Fibroblast of lung (primary cell): ENCODE measurements at places on chromosomes 6 and 20.
A peak's percentile ranks its signal among the peaks of the same experiment; 100 is the strongest.

DNA sequence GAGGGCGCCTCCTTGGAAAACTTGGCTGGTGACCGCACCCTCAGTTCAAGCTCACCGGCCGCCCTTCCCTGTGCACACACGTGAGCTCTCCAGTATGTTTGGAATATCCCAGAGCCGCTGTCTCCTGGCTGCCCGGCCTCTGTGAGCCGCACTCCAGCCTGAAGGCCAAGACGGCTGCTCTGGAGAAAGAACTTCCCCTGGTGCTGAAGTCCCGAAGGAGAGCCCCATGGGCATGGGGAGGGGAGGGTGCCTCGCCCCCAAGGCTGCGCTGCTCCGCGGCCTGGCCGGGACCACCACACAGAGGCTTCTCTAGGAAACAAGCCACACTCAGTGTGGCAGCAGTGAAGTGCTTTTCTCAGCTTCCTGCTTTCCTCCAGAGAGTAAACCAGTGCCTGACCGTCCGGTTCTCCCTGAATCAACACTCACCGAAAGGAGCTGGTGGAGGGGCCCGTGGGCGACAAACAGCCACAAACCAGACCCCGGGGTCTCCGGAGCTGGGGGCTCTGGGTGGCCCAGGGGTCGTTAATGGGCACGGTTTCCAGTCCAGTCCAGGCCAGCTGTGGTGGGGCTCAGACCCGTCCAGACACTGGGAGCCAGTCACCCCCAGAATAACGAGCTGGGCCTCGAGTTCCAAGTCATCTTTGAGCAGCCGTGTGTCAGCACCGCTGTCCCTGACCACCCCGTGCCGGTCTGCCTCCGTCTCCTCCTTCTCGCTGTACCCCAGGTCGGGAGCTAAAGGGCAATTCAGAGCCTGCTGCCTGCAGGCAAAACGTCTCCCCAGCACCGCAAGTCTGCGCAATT, 87.4 kb upstream of the BHLHE23 start:
- no peak for DNase-seq

- DNase-seq: no peak
Measured at GRCh38 chr6:71913444-71914234, 27.3 kb downstream of the RIMS1 start.

- no peak for DNase-seq
Measured at GRCh38 chr20:44536175-44536574, 14.3 kb upstream of the SERINC3 start.

DNA sequence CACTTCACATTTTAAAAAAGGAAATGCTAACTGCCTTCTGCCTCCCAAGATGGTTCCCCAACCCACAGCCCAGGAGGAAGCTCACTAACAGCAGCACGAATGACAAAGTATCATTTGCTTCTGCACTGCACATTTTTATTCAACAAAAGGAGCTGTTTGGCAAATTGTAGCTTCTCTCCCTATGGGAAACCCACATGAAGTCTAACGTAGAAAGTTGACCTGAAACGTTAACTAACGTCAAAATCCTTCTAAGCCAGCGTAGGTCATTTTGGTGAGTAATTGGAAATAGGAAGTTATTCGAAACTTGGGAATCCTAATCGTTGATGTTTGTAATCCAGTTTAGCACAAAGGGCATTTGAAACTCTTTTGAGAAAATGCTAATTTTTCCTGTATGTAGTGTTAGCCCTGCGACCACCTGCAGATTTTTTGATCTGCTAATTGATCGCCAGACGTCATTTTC, 2.9 kb downstream of the SALL4 start:
- DNase-seq: no peak

- peak; percentile 33 for DNase-seq
Measured at GRCh38 chr6:94736236-94736635, 841.1 kb upstream of the MANEA start.

- DNase-seq: no peak
Measured at GRCh38 chr6:169238766-169239165, 14.9 kb downstream of the THBS2 start.

- DNase-seq: peak; percentile 88
Measured at GRCh38 chr6:25302677-25303128, 23.5 kb downstream of the CARMIL1 start.

DNA sequence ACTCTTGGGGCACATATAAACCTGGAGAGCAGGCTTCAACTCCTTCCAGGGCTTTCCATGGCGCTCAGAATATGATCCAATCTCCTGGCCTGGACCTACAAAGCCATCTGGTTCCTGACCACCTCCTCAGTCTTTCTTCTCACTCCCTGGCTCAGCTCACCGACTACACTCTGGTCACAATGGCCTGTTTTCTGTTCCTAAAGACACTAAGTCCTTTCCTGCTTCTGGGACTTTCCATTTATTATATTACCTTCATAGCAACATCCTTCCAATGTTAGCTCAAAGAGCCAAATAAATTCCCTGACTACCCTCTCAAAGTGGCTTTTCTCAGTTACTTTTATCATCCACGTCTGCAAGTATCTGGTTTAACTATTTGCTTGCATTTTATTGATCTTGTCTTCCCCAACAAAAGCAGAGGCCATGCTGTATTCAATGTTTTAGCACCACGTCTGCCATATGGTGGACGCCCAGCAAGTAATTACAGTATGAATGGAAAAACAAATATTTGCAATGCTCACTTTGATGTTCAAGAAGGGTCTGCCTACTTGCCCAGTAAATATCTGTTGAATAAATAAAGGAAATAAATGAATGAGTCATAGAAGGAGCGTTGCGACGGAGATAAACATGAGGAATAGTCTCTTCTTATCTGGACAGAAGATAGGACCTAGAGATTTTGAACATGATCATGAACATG, 328.4 kb downstream of the ESR1 start:
- DNase-seq: no peak

DNA sequence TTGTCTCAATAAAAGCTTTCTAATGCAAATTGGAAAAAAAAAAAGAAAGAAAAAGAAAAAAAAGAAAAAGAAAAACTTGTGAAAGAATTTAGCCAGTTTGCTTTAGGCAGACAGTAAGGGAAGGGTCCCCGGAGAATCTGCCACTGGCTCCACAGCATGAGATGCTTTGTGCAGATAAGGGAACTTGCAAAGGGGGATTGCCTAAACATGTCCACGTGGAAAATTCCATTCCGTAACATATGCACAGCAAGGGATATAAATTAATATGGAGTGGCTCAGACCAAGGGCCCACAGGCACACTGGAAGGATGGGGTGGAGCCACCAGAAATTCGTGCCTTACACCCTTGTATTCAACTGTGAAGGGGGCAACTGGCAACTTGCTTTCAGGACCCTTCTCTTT, 45.4 kb downstream of the MKKS start:
- no peak for DNase-seq

DNA sequence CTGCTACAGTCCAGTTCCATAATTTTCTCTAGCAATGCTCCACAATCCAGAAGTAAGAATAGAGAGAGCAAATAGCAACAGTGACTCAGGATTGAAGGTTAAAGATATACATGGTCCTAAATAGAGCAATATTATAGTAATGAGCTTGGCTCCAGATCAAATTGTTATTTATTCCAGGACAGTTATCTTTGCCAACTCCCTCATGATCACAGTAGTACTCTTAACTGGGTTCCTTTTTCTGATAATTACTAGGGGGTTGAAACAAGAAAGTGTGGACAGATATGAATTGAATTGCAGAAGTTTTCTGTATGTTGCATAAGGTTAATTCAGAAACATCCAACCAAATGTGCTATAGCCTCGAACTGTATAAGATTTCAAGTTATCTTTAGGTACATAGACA, 11.9 kb downstream of the FAM184A start:
- no peak for DNase-seq

DNA sequence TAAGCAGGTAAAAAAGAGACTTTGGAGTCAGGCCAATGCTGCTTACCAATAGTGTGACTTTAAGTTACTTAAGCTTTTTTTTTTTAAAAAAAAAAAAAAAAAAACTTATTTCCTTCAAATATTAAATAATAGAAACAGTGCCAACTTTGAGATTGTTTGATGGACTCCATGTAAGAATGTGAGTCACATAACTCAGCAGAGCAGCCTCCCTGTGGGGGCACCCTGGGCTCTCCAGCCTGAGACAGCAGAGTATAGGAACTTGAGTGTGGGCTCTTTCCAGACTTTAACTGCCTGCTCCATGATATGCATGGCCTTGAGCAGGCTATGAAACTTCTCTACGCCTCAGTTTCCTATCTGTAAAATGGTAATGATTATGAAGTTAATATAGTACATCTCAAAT, 113.3 kb upstream of the SAMD5 start:
- peak; percentile 25 for DNase-seq

DNA sequence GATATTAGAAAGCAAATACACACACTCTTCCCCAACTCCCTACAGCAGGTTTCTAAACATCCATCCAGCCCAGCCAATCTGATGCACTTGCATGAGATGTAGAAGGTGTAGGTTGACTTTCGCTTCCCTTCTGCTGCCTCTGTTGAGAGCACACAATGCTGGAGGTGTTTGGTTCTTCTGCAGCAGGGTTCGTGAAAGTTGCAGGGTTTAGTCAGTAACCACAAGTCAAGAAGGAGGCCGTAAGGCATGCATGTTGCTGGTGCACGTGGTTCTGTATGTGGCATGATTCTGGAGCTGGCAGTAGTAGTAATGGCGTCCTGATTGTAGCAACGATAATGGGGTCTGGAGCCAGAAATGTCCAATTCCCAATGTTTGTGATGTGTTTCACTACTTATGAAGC, 53.0 kb downstream of the DEK start:
- no peak for DNase-seq

- peak; percentile 67 for DNase-seq
Measured at GRCh38 chr6:163965426-163966348, 551.2 kb downstream of the QKI start.

DNA sequence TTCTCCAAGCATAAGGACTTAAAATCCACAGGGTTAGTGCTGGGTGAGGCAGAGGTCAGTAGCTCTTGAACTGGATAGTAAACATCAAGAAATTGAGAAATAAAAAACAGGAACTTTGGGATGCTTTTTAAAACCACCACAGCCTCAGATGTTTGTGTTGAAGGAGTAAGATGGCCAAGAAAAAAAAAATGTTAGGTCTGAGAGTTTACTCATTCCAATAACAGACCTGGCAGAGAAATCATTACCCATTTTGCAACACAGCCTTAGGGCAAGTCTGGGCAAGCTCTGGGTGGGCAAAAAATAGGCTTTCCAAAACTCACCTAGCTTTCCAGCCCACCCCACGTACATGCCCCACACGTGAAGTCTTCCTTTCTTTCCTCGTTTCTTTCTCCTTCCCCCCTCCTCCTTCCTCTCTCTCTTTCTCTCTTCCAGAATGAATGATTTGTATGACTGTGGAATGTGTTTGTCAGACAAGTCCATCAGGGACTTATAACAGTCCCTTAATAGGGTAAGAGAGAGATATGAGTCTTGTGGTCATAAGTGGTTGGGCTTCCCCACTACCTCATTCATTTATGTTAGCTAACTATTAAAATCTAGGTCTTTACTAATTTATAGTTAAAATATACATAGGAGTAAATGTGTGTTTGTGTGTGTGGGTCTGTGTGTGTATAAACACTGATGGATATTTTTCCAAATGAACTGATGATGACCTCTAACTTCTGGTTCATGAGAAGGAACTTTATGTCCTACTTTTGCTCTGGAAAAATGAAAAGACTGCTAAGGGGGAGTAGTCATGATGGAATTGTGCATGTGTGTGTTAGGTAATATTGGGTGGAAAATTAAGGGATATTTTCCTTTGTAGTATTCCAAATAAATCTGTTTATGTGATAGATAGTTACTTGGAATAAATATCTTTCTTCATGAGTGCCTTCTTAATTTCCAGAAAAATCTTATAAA, 18.0 kb upstream of the DSE start:
- peak; percentile 77 for DNase-seq

GRCh38 chr20:62752671-62753501, 43.4 kb upstream of the MRGBP start:
- DNase-seq: peak; percentile 8

- DNase-seq: no peak
Measured at GRCh38 chr6:141956868-141957267, 175.9 kb upstream of the GJE1 start.

DNA sequence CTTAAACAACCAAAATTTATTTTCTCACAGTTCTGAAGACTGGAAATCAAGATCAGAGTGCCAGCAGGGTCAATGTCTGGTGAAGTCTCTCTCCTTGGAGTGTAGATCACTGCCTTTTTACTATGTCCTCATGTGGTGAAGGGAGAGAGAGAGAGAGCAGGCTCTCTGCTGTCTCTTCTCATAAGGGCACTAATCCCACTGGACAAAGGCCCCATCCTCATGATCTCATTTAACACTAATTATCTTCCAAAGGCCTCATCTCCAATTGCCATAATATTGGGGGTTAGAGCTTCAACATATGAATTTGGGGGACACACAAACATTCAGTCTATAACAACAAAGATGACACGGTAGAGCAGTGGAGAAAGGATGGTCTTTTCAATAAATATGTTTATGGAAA, 27.4 kb downstream of the SOBP start:
- no peak for DNase-seq

- no peak for DNase-seq
Measured at GRCh38 chr20:7248281-7249201, 481.1 kb downstream of the BMP2 start.

DNA sequence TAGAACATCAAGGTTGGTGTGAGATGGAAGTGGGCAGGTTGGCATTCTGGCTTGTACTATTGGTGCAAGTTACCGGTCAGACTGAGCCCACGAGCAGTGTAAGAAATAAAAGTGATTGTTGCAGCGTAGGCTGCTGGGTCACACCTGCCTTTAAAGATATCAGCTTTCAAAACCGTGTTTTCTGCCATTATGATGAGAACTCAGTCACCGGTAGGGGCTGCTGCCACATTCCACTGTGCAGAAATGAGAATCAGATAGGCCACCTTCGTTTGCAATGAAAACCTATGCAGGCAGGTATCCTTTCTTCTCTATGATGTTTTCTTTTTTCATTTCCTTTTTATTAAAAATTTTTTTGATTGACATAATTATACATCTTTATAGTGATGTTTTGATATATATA, 168.5 kb downstream of the MYLK4 start:
- DNase-seq: no peak

GRCh38 chr6:21451546-21452013, 142.0 kb upstream of the SOX4 start:
- DNase-seq: no peak

DNA sequence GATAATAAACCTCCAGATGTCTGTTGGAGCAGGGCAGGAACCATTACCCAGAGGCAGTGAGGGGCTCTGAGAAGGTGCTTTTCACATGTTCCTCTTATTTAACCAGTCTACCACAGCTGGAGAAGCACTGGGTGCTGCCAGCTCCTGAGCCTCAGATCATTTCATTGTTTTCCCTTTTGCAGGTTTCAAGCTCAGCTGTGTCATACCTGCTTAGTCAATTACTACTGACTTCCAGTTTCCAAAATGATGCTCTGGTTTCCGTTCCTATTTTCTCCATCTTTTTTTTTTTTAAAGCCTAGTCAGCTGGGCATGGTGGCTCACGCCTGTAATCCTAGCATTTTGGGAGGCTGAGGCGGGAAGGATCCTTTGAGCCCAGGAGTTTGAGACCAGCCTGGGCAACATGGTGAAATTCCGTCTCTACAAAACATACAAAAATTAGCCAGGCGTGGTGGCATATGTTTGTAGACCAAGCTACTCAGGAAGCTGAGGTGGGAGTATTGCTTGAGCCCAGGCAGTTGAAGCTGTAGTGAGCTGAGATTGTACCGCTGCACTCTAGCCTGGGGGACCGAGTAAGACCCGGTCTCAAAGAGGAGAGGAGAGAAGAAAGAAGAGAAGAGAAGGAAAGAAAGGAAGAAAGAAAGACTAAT, 6.7 kb downstream of the FLOT1 start:
- DNase-seq: no peak
